ENCODE measurements at places on chromosomes 12 and 14. TPM values are rescaled to one million over a fixed set of nuclear protein-coding genes. Genes with fewer than 3 reads are reported as not detected.

DNA sequence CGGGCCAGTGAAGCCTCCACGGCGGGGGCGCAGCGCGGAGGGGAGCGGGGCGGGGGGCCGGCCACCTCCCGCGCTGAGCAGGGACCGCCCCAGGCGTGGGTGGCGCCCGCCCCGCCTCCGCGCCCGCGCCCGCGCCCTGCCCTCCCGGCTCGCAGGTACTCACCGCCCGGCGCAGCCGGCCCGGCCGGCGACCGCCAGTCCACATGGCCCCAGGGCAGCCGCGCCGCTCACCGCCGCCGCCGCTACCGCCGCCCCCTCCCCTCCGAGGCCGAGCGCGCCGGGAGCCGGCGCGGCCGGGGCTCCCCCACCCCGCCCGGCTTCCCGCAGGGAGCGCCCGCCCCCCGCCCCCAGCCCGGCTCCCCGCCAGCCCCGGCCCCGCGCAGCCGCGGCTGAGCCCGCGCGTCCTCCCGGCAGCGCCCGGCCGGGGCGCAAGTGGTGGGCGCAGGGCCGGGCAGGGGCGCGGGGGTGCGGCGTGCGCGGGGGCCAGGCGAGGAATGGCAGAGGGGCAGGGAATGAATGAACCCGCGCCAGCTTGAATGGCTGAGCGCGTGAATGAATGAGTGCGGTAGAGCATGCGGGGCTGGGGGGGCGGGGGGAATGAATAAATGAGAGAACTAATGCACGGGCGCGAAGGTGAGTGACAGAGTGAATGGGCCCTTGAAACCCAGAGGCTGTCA, at the start of gene BEGAIN:
TSS of gene BEGAIN (minus strand) at position 332 of the 677 bp plus-strand sequence. CDS start at position 205, 127 bp downstream.
- no peak for DNase-seq

GRCh38 chr12:51972849-51973273, 21.4 kb downstream of the ACVR1B start:
- DNase-seq = peak; percentile 32

- DNase-seq = no peak
Observed at GRCh38 chr12:117161460-117162166, 28.7 kb downstream of the FBXO21 start.

DNA sequence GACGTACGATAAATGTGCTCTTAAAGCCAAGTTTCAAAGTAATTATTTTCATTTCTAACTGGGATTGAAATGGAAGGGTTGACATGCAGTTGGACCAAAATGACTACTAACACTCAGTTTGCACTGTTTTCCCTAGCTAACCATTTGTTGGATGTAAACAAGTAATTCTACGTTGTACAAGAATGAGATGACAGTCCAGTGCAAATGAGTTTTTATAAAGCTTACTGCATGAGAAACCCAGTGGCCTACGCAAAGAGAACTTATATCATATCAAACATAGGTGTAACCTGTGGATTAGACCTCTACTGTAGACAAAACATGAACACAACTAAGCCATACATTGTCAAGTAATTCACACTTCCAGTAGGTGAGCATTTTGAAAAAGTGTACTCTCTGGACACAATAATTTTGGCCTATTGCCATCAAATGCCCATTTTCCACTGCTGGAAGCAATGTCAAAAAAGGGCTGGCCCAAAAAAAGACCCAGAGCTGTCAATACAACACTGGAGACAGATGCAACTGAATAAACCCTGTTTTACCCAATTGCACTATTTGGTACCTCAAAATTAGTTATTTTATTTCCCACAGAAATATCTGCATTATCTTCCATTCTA, 12.8 kb downstream of the SLC38A2 start:
- DNase-seq = no peak

GRCh38 chr12:52608161-52608560, 6.9 kb upstream of the KRT72 start:
- DNase-seq = no peak

- DNase-seq = no peak
Observed at GRCh38 chr12:103697971-103698751, 111.1 kb downstream of the STAB2 start.

DNA sequence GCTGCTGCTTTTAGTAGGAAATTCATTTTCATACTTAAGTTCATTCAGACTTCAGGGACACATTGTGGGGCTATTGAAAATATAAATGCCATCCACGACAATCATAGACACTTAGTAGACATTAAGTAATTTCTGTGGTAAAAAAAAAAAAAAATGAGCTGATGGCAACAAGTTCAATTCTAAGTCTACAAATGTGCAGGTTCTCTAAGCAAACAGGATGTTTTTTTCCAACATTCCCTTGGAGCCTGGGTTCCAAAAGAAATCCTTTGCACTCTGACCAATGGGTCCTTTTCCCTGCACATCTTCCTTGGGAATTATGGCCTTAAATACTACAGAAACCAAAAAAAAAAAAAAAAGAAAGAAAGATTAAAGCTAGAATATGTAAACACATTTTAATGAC, 175.6 kb upstream of the HIF1A start:
- no peak for DNase-seq

The LALBA gene
- total RNA-seq = not detected

The TBC1D30 gene
- 0.19 TPM for total RNA-seq
